ENCODE measurements at places on chromosomes 5 and 9.

DNA sequence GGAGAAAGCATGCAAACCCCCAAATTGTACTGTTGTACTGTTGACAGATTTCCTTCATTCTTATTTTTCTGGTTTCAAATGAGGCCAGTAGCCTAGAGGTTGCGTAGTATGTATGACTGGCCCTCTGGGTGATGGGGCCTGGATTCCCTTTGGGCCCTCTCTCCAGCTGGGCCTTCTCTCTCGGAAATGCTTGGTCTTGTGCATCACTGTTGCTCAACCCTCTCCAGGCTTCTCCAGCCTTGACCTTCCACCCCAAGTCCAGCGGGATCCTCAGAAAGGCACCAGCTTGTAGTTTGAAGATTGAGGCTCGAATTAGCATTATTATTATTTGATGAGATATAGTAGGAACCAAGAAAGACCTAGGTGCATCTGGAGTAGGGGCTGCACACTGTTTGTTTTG lies 87.0 kb downstream of the ANGPTL2 start:
- DNase-seq, result no peak

DNA sequence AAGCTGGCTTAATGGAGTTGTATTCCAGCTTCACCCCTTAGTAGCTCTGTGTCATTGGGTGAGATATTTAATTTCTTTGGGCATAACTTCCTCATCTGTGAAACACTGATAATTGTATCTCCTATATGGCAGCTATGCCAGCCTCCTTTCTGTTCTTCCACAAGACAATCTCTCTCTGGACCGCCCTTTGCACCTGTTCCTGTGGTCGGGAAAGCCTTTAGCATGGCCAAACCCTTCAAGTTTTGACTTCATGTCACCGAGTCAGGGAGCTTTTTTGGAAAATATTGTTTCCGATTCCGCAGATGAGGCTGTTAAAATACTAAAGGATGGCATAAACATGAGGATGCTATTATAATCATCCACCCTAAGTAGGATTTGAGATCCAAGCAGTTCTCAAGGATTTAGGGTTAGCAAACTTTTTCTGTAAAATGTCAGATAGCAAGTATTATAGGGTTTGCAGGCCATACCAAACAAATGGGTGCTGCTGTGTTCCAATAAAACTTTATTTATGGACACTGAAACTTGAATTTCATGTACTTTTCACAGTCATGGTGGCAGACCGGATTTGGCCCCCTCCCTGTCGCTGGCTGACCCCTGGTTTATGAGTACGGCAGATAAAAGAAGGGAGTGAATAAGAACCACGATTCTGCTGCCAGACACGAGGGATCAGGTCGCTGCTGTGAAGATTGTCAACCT lies 695 bp upstream of the NDFIP1 start:
- DNase-seq, result no peak

DNA sequence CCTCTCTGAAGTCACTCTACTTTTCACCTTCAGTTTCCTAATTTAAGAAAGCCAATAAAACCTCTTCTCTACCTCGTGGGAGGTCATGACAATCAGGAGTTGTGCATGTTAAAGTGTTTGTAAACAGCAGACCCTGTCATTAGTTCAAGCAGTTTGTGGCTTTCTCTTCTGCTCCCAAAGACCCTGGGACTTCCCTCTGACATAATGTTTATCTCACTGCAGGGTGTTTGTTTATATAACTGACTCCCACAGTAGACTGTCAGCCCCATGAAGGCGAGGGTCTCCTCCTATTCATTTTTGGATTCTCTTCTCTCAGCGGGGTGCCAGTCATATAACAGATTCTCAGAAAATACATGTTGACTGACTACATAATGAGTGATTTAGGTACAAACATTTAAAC lies 360.0 kb upstream of the ZNF462 start:
- no peak for DNase-seq

- no peak for DNase-seq
Observed at GRCh38 chr9:14888875-14889274, 21.4 kb downstream of the FREM1 start.

DNA sequence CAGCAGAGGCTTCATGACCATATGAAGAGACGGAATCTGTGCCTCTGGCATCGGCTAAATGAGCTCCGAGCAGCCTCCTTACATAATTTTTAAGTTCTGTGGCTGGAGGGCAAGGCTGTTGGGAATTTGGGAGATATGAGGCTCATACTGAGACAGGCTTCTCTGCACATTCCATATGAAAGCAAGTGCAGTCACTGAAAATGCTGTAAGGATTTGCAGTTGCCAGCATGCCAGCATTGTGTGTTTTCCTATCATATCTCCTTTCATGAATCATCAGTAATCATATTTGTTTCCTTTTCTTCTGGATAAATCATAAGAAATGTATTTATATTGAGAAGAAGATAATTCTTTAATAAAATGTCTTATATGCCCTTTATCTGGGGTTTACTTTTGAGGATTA lies 775.4 kb downstream of the SEMA5A start:
- DNase-seq, result no peak

DNA sequence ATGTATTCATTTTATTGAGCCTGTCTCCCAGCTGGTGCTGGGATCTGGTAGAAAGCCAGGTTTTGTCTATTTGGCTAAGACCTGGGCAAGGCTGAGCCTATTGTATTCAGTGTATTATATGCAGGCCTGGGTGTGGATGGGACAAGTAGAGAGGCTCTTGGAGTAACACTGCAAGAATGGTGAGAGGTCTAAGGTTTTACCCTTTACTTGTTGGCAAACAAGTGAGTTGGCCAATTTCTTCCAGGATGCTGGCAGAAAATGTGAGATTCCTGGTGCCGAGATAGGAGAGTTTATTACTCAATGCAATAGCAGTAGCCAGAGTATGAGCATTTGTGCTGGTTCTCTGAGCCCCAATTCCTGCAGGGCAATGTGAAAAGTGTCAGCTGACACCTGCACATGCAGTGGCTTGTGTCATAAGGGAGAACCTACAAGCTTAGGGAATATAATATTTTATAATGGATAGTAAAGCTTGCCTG lies 141.7 kb upstream of the PRLR start:
- no peak for DNase-seq

DNA sequence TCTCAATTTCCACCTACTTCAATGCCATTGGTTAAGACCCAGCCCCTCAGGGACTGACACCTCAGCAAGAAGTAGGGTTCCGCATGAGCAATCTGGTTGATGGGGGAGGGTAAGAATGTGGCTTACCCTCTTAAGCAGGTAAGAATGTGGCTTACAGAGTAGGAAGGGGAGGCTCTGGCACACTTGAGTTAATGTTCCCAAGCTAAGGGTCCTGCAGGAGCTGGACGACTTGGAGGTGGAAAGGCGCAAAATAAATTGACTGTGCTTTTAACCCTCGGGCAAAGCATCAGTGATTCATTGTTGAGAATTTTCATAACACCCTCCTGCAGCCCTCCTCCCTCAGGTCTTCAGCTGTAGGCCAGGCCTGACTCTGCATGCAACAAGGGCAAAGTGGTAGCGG lies 24.9 kb upstream of the ADRA1B start:
- no peak for DNase-seq

DNA sequence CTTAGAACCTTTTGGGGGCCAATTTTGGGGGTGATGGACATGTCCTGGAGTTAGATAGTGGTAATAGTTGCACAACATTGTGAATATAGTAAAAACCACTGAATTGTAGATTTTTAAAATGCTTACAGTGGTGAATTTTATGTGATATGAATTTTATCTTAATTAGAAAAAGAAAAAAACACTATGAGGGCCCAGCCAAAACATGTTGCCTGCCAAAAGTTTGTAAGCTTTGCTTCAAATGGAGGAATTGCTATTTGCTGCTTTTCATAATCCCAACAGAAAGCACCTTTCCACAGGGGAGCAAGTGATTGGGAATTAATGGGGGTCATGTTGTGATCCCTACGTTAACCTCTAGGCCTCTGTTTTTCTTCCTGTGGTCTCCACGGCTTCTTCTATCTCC lies 19.1 kb downstream of the TNFAIP8 start:
- DNase-seq, result no peak

DNA sequence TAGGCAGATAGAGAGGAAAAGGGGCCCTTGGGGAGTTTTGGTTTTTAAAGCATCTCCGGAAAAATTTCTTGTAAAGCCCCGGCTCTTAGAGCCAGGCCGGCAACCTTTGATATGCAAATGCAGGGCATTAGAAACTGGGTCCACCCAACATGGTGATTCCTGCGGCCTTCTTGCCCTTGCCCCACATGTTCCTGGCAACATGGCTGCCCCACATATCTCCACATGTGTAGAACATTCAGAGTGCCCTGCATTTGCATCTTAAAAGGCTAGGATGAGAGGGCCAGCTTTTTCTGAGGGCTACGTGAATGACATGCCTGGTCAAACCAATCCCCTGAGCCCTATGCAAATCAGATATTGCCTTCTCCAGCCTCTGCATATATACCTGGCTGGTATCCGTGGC lies 5.0 kb upstream of the SNAPC3 start:
- DNase-seq, result no peak

GRCh38 chr5:1545126-1545804 lies 21.5 kb upstream of the LPCAT1 start:
- DNase-seq, result no peak

DNA sequence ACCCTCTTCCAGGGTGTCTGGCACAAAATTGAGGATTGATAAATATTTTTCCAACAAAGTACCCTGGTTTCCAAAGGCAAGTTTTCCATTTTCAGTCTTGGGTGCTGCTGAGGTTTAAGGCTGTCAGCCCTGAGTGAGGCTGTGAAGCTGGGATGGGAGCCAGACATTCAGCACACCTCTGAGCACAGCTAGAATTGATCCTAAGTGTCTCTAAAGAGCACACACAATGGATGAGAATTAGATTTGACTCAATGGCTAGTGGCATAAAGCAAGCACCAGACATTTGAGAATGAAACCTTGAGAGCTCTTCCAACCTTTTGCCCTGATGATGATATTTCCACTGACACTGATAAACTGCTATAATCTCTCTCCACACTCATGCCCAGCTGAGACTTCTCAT lies 131.5 kb downstream of the MARCHF11 start:
- no peak for DNase-seq

GRCh38 chr9:93294011-93294410 lies 110.1 kb downstream of the WNK2 start:
- no peak for DNase-seq

GRCh38 chr5:142977363-142978051 lies 207.3 kb downstream of the ARHGAP26 start:
- peak; percentile 38 for DNase-seq

DNA sequence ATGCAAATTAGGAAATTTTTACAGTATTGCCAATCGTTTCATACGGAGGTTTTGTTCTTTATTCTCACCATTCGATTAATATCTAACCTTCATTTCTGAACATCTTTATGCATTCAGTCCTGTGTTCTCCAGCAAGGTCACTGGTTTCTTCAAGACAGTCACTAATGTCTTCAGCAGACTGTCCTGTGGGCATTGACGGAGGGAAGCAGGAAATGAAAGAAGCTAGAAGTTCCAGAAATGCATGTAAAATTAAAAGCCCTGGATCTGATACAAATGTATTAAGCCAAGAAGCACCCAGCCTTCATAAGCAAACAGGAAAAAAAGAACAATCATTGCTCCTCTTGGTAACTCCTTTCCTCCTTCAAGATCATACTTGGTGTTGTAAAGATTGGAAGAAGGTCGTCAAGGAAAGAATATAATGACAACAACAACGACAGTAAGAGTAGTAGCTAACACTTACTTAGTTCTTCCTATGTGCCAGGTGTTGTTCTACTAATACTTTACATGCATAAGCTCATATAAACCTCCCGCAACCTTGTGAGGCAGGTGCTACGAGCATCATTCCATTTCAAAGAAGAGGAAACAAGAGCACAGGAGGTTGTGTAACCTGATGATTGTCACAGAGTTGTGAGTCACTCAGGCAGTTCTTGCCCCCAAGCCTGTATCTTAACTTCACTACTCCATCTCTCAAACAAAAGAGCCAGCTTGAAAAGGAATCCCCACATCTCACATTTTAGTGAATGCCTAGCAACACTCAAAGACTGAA lies 59.9 kb upstream of the CER1 start:
- DNase-seq, result no peak

DNA sequence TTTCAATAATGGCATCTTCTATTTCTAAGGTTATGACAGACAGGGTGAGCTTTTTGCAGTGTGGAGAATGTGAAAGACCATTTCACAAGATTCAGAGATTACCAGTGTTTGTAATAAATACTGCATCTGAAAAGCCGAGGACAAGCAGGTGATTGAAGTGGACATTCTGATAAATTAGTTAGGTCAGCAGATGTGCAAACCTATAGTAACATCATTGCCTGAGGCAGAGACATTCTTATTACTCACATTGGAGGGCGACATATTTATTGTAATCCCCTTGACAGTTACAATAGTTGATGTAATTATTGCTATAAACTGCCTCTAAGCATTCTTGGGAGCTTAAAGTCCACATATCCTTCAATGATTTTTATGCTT lies 3.3 kb downstream of the RASGRF2 start:
- DNase-seq, result no peak

DNA sequence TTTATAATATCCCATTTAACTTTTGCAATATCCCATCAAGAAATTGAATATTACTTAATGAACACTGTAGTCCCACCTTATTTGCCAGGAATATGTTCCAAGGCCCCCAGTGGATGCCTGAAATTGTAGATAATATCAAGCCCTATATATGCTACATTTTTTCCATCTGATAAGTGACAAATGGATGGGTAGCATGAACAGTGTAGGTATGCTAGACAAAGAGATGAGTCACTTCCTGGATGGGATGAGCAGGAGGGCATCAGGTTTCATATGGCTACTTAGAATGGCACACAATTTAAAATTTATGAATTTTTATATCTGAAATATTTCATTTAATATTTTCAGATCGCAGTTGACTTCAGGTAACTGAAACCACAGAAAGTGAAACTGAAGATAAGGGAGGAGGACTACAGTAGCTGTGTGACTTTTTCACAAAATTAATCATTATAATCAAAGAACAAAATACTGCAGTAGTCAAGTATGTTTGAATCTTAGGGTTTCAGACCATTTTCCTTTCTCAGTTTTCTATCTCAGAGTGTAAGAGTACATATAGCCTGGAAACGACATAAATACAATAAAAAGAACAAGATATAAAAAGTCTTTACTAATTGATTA lies 636.4 kb upstream of the ARRDC3 start:
- no peak for DNase-seq

GRCh38 chr9:37381094-37381741 lies 41.3 kb upstream of the GRHPR start:
- no peak for DNase-seq

DNA sequence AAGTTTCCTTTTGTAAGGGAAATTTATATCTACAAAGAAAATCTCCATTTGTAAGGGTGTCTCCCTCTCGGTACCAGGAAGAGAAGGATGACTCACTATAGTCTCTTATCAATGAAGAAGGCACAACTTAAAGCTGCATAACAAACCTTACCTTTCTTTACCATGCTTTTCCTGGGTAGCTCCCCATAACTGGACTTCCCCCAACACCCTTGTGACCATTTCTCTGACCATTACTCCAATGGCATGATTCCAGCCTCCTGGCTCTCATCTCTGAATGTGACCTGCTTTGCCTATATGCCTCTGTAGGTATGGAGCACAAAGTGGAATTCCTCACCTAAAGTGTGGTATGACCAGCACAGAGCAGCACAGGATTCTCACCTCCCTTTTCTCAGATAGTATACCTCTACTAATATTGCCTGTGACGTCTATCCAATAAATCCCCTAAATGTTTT lies 62.8 kb downstream of the GNA14 start:
- DNase-seq, result no peak

- DNase-seq, result no peak
Observed at GRCh38 chr9:79346350-79347020, 225.3 kb upstream of the TLE4 start.

GRCh38 chr9:80020530-80020929 lies 448.8 kb downstream of the TLE4 start:
- DNase-seq, result no peak

Data from stimulated activated CD8-positive, alpha-beta memory T cell treated with anti-CD3 and anti-CD28 coated beads, Interleukin-12 subunit alpha, Interleukin-12 subunit beta, amount 100 ng/mL, for 4 hours (primary cell).